ENCODE measurements at places on chromosomes 5 and 9. TPM values are rescaled to one million over a fixed set of nuclear protein-coding genes. Genes with fewer than 3 reads are reported as not detected.

Gene UGCG
- total RNA-seq, result 14.3 TPM

Gene CBY3
- total RNA-seq, result 1.2 TPM

Gene IL33
- total RNA-seq, result not detected

Gene AHRR
- 26.3 TPM for total RNA-seq

Gene CAVIN4
- total RNA-seq, result 0.11 TPM

Gene GABRA6
- total RNA-seq, result not detected

Gene RASGEF1C
- not detected for total RNA-seq

Gene SLCO4C1
- total RNA-seq, result 0.38 TPM

Gene PIP5KL1
- 2.5 TPM for total RNA-seq

All from activated CD8-positive, alpha-beta T cell treated with anti-CD3 and anti-CD28 coated beads for 36 hours (primary cell).